Lung (tissue), 17 donors: ENCODE measurements at places on chromosomes 2 and 18.

GRCh38 chr2:207182911-207183310 is 17.2 kb upstream of the KLF7 start:
- no peak for DNase-seq

DNA sequence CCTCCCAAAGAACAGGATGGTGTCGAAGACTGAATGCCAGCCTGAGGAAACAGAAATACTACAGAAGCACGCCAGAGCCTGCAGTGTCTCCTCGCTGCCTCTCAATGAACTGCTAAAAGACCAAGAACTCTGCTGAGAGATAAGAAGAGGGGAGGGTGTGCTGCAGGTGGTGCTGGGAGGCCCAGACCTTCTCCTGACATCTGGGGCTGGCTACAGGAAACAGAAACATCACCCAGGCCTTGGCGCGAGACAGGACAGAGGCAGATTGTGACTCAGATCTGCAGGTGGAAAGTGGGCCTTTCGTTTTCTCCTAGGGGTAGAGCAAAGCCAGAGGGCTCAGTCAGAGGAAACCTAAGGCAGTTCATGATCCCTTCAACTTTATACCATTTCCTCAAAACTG is 250.3 kb upstream of the TCF4 start:
- no peak for DNase-seq

- peak; percentile 69 for DNase-seq
Observed at GRCh38 chr2:117958186-117958585, 55.7 kb downstream of the CCDC93 start.

- DNase-seq, result peak; percentile 74
Observed at GRCh38 chr2:32772638-32773447, 145.0 kb downstream of the TTC27 start.

GRCh38 chr2:15650616-15651366 is 59.1 kb downstream of the DDX1 start:
- DNase-seq, result no peak

DNA sequence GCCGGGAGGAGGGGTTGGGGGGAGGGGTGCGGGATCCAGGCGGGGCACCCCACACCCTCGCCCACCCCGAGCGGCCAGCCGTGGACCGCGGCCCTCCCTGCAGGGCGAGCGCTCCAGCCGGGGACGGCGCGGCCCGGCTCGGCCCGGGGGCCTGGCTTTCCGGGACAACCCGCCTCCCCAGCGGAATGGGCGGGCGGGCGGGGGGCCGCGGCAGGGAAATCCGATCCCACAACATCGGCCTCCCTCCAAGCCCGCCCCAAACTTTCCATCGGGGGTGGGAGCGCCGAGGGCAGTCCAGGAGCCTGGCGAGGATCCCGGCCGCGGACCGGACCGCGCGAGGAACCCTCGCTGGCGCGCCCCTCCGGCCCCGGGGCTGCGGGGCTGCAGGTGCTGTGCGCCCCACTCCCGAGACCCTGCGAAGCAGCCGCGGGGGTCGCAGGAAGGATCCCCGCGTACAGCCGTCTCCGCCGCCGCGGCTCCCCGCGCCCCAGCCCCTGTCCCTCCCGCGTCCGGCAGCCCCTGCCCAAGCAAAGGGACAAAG is 529 bp downstream of the SEMA4C start:
- peak; percentile 91 for DNase-seq

DNA sequence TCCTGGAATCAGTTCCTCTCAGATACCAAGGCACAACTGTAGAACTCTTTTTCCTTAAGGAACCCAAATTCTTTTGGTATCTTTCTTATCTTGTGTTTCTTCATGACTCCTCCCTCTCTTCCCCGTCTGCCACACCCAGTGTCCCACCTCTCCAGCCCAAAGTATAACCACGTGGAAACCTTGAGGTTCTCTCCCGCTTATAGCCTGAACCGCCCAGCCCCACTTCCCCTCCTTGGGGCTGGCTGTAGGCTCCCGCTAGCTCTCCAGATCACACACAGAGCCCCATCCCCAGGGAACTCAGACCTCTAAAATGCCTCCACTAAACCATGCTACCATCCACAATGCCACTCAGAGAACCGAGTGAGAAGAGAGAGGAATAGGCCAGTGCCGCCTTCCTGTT is 87.5 kb downstream of the MAPRE2 start:
- DNase-seq, result no peak

- no peak for DNase-seq
Observed at GRCh38 chr2:112273349-112273748, 2.0 kb upstream of the ZC3H6 start.

DNA sequence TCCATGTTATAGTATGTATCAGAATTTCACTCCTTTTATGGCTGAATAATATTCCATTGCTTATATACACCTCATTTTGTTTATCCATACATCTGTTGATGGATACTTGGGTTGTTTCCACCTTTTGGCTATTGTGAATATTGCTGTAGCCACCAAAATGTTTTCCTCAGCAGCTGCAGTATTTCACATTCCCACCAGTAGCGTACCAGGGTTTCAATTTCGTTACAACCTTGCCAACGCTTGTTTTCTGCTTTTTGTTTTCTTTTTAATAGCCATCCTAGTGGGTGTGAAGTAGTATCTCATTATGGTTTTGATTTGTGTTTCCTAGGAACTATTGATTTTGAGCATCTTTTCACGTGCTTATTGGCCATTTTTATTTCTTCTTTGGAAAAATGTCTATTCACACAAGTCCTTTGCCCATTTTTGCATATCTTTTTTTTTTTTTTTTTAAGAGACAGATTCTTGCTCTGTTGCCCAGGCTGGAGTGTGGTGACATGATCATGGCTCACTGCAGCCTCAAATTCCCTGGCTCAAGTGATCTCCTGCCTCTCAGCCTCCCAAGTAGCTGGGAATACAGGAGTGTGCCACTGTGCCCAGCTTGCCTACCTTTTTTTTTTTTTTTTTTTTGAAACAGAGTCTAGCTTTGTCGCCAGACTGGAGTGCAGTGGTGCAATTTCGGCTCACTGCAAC is 14.2 kb downstream of the UBXN2A start:
- no peak for DNase-seq

DNA sequence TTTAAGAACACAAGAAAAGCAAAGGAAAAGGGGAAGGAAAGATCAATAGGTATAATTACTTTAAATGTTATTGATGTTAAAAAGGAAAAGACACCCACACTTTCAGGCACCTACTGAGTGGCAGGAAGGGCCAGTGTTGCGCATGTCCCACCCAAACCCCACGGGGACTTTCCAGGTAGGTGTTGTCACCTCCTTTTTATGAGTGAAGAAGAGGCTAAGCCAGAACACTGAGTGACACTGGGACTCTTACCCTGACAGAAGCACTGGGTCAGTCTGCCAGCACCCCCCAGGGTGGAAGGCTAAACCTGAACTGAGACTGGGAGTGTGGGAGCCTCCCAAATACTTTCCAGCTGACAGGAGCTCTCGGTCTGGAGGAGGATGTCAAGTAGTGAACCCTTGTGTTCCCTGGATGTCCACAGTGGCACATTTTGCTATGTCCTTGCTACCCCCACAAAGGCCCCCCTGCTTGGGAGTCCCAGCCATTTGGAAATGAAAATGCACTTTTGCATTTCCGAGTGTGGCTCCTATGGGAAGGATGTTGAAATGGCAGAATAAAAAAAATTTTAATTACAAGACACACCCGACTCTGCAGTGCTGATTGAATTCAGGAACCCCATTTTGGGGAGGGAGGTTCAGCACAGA is 90.9 kb upstream of the SMAD2 start:
- no peak for DNase-seq

DNA sequence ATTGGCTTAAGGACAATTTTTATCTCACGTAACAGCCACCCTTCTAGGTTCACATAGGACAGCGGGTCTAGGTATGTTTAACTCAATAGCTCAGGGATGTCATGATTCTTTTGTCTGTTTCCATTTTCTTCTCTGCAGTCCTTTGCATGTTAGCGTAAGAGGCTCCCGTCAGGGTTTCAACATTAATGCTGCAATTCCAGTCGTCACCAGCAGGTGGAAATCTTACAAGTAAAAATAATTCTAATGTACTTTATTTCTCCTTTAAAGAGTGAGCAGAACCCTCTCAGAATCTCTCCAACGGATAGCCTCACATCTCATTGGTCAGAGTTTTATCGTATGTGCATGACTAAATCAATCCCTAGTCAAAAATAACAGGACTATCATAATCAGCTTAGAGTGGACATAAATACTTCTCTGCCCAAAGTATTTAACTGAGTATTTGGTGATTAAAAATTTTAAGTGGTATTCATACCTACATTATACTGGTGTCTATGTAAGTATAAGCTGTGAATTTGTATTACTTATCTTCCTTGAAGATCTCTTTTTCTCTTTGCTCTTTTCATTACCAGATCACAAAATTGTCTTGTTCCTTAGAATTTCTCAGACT is 487.2 kb upstream of the GCFC2 start:
- DNase-seq, result peak; percentile 79

GRCh38 chr2:159710601-159711180 is 1.6 kb upstream of the MARCHF7 start:
- peak; percentile 9 for DNase-seq

DNA sequence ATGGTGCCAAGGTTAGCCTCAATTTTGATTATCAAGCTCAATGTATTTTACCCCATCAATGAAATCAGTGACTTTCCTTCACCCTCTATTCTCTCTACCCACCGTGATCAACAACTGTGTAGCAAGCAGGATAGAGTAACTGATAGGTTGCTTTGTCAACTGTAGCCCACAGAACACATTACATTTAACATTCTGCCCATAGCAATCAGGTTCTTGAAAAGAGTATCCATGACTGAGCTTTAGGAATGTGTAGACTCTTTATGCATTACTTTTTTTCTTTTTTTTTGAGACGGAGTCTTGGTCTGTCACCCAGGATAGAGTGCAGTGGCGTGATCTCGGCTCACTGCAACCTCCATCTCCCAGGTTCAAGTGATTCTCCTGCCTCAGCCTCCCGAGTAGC is 19.8 kb upstream of the VWA3B start:
- no peak for DNase-seq

DNA sequence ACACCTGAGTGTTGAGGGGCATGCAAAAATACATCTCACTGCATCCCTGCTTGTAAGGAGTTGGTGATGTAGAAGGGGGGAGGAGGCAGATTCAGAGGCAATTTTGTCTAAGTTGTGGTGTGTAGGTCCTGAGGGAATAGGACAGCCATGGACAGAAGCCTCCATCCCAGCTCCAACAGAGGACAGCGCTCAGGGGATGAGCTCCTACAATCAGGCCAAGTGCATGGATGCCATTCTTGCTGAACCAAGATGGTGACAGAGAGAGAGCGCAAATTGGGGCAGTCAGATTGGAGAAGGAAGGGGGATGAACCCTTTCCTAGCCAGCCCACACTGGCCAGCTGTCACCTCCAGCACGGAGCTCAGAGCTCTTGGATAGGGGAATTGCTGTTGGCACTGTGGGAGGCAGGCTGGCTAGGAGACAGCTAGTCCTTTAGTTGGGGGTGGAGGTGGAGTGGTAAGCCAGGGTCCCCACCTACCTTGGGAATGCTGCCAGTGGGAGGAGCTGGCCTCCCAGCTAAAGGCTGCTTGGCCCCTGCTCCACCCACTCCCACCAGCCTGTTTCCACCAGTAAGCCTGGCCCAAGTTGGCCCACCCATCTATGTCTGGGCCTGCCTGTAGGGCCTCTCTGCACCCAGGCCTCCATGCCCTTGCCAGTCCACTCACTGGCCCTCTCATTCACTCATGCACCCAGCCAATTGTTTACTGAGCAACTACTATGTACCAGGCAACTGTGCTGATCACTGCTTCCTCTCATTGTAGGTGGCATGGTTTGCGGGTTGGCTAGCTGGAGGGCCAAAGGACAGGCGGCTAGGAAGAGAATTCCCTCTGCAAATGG is 2.5 kb upstream of the PER2 start:
- no peak for DNase-seq

- DNase-seq, result peak; percentile 98
Observed at GRCh38 chr2:180938451-180938850, 42.0 kb upstream of the UBE2E3 start.

GRCh38 chr2:212193056-212193455 is 345.5 kb downstream of the ERBB4 start:
- DNase-seq, result no peak

GRCh38 chr18:77822632-77823031 is 573.0 kb downstream of the GALR1 start:
- no peak for DNase-seq

DNA sequence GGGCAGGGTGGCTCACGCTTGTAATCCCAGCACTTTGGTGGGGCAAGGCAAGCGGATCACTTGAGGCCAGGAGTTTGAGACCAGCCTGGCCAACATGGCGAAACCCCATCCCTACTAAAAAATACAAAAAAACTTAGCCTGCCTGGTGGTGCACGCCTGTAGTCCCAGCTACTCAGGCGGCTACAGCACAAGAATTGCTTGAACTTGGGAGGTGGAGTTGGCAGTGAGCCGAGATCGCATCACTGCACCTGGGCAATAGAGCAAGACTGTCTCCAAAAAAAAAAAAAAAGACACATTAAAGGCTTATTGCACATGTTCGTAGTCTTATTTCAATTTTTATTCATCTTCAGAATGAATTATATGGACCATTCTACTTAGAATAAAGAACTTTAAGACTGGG is 110.2 kb downstream of the BMPR2 start:
- no peak for DNase-seq

GRCh38 chr18:2704541-2704940 is 49.0 kb downstream of the SMCHD1 start:
- no peak for DNase-seq

GRCh38 chr2:101081375-101081907 is 69.7 kb downstream of the TBC1D8 start:
- DNase-seq, result no peak

DNA sequence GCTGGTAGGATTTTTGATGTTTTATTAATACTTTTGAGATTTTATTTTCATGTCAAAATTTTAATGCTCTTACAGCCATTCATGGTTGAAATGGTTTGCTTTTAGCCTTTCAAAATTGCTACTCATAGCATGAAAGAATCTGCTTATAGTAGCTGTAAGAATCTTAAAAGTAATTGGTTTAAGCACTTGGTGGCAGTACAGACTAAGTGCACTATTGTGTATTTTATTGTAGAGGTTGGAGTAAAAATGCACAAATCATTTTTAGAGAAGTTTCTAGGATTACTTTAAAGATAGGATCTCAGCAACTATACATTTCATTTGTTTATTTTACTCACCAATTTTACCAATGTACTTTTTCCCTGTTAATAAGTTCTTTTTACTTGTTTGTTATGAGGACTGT is 205.8 kb downstream of the SPAG16 start:
- DNase-seq, result no peak

DNA sequence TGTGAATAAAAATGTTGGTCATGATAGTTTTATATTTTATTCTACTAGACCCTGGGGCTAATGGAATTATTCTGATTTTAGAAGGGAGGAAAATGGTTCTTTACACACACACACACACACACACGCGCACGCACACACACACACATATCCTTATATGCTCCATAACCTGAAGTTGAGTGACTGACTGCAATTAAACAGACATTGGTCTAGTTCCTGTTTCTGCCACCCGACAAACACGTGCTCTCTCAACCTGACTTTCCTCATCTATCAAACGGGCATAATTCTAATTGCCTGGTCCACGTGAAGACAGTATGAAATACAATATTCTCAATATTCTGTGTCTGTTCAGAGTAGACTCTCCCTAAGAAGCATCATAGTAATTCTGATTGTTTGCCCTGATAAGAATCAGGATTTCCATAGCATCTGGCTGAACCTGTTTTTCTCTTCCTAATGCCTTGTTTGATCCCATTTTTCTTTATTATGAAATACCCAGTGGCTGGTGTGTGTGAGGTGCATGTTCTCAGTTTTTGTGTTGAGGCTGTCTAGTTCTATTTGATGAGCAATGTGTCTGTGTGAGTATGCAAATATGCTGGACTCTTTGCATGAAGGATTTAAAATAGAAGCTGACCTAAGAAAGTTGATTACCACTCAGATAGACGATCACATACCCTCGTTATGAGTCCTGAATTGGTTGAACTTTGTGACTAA is 51.0 kb downstream of the SETBP1 start:
- DNase-seq, result no peak
